Activated naive CD4-positive, alpha-beta T cell treated with anti-CD3 and anti-CD28 coated beads, Interleukin-2, amount 50 U/mL, for 16 hours (primary cell): ENCODE measurements at places on chromosomes 4 and X.

GRCh38 chr4:177809791-177810190 is 367.6 kb upstream of the AGA start:
- DNase-seq = no peak

GRCh38 chrX:85244450-85245211 is 840 bp downstream of the ZNF711 start:
- DNase-seq = no peak

DNA sequence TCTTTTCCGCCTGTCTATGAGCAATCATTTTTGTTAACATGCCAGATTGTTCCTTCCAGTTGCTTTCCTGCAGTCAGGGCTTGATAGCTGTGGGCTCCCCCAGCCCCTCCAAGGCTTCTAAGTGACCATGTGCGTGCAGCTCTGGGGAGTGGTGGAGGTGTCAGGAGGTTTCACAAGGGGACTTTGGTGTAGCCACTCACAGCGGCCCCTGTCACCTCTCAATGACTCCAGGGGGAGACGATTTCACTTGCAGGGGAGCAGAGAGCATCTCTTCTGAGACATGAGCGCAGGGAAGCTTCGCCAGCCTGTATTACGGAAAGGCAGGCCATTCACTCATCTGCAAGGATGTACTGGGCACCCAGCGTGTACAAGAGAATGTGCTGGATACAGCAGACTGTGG is 3.1 kb upstream of the GPR78 start:
- DNase-seq = no peak

DNA sequence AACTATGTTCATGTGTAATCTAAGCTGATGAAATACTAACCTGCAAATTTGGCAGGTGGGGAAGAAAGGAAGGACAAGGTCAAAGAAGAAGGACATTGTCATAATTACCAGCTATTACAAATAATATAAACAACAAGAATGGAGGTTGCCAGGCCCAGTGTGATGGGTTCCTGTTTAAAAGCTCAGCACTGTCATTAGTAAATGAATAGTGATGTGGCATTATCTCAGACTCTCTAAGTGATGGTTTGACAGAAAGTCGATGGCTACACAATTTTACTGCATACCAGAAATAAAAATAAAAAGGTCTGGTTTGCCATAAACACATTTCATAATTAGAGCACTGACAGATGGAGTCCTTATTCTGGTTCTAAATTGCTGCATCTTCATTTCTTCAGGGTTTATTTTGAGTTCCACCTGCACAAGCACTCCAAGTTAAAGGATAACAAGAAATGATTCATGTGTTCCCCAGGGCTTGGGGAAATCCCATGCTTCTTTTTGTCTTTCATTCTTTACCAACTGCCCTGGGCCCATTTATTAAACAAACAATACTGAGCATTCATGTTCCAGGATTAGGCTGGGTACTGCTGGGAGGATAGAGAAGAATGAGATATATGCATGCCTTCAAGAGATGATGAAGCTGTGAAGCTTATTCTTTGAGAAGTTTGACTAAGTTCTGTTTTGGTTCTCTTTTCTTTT is 367.8 kb upstream of the RASGEF1B start:
- DNase-seq = no peak

GRCh38 chr4:110682311-110682710 is 59.4 kb upstream of the PITX2 start:
- DNase-seq = no peak

DNA sequence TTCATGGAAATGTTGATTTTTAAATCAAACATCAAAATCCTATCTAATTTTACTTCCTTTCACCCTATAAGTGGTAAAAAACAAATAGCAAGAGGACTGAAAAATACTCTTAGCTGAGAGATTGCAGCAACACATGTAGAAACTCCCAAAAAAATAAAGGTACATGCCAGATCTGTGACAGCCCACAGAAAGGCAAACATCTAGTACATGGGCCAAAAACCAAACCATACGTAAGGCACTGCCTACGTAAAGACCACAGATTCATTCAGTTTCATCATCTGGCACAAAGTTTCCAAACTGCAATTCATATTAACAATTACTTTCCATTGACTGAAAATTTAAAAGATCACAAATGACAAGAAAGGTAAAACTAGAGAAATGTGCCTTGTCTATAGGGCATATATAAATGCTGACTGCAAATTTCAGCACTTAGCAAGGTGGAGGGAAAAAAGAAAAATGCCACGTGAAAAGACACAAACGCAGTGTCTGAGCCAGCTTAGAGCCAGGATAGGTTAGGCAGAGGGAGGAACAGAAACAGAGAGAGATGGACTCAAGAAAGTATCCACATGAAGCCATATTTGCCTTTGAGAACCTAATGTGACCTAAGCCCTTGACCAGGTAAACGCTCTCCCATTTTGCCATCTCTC is 88.1 kb downstream of the TSPAN5 start:
- no peak for DNase-seq

- no peak for DNase-seq
These were observed 418.9 kb downstream of the CCSER1 start for GRCh38 chr4:90546114-90546513.

DNA sequence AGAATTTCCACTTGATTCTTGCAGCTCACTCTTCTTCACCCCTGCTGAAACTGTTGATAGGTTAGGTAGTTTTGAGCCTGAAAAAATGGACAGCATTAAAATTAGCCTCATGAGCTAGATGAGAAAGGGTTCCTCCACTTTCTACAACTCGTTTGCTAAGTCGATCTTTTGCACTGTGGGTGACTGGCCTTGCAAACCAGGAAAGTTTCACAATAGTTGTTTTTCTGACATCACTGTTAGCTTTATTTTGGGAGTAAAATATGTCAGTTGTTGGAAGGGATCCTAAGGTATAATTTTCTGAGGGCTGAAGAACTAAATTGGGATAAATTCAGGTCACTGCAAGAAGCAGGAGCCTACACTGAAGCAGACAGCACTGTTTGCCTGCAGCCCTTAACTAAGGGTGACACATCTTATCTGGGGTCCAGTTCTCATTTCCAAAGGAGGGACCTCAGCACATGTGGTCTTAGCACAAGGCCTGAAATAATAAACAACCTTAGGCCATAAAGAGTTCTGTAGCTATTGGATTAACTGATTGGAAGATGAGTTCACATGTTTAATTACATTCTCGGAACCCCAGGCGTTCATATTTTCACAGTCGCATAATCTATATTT is 29.1 kb downstream of the ANAPC4 start:
- no peak for DNase-seq

DNA sequence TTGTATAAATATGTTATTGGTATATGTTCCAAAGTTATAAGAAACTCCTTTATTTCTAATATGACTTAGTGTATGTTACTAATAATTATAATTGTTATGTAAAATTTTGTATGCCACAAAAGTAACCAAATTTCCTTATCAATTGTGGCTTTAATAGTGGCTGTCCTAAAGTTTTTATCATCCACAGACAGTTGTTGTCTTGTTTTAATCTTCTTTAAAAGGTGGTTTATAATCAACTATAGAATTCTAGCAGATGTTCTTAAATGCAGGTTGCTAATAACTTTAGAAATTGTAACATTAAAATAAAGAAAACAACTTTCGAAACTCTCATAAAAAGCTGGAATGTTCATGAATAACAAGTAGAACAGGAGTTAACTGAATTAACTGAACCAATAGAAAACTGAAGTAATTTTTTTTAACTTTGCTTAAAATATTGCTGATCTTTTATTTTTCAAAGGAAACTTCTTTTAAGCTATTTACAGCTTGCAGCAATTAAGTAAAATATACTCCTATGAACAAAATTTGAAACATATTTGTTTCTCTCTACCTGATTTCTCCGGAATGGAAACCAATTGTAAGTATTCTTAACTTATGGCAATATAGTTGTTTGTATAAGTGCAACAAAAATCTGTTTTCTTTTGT is 24.3 kb downstream of the HSD17B11 start:
- no peak for DNase-seq

GRCh38 chrX:53265771-53266574 is 15.4 kb downstream of the IQSEC2 start:
- no peak for DNase-seq

- peak; percentile 56 for DNase-seq
These were observed 24.5 kb downstream of the TMSB4X start for GRCh38 chrX:12999422-12999821.

DNA sequence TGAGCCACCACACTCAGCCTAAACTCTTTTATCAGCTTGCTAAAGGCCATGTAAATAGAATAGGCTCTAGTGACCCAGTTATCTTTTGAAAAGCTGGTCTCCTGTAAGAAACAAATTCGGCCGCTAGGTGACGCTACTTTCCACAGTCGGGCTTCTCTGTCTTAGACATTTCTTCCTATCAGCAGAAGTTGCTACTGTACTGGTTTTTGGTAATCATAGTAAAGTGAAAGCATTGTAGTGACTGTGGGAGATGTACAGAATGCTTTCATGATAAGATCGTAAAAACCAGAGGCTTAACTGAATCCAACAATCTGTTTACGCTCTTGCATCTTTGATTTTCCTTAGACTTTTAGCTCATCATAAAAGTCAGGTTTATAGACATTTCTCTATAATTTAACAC is 82.6 kb downstream of the GK start:
- peak; percentile 76 for DNase-seq
